ELR (cell line): ENCODE measurements at places on chromosomes 5 and 9.

DNA sequence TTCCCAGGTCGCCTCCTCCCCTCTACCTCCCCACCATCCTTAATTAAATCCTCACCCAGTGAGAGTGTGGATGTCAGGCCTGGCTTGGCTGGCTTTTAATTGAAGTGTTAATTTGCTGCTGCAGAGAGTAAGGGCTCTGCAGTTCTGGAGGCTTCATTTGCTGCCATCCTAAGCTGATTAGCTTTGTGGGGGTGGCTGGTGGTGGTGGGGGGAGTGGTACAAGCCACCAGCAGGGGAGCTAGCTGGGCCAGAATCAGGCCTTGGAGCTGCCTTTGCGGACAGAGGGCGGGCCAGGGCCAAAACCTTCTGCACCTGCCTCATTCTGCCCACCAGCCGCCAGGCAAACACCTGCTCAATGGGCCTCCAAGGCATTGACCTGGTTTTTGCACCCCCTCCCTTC lies 26.8 kb upstream of the TIFAB start:
- DNase-seq, result no peak

- peak; percentile 54 for DNase-seq
Measured at GRCh38 chr9:127634698-127635097, 22.6 kb downstream of the STXBP1 start.

- DNase-seq, result no peak
Measured at GRCh38 chr5:88304356-88304755, 35.7 kb upstream of the TMEM161B start.

GRCh38 chr9:35771534-35771933 lies 17.5 kb upstream of the MSMP start:
- DNase-seq, result peak; percentile 30

DNA sequence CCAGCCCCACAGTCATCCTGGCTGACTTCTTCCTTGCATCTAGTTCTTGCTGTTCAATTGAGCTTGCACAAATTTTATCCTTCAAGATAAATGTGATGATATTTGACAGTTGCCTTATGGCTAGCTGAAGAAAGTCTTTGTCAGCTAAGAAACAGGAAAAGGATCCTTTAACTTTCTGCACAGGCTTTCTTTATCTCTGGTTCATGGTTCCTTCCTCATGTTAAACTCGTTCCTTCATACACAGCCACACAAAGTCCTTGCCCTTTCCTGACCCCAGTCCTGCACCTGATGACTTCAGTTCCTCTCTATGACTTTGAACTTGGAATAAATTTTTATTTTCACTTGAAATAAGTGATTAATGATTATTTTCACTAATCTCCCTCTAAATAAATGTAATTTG lies 132.5 kb upstream of the PRSS3 start:
- DNase-seq, result no peak

DNA sequence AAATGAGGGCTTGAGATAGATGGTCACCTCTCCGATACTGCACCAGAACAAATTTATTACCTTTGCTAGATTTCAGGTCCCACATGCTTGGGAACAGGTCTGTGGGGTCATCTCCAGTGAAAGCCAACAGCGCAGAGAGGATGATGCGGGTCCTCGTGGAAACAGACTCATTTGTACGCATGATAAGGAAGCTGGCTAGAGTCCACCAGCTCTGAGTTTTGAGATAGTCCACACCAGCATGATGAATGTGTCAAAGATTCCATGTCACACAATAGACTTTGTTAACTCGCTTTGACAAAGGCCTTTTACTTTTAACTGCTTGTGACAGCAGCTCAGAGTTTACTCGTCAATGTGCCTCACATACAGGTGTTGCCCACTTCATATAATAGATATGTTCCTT lies 105.4 kb upstream of the TBCA start:
- DNase-seq, result no peak

DNA sequence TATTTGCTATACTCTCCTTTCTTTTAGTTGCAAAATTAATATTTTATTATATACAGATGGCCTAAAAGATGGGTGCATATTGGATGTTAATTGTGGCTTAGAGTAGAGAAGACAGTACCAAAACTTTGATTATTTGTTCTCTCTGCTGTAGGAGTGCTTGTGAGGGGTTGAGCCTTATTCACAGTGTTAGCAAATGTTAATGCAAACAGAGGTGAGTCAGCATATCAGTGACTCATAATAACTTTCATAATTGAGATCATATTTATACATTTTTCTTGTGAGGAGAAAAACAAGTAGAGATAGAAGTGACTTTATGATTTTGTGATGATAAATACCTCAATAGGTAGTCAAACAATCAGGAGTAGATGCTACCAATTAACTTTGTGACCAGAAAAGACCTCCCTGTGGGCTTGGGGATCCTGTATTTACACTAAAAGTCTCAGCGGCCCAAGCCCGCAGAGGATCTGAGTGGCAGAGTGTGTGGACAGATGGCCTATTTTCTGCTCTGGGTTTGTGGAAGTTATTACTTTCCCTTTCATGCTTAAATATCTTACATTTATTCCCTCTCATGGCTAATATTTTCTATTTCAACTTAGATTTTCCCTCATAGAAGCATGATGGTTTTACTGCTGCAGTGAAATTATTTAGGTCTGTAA lies 226.5 kb downstream of the TAF11L14 start:
- DNase-seq, result no peak

DNA sequence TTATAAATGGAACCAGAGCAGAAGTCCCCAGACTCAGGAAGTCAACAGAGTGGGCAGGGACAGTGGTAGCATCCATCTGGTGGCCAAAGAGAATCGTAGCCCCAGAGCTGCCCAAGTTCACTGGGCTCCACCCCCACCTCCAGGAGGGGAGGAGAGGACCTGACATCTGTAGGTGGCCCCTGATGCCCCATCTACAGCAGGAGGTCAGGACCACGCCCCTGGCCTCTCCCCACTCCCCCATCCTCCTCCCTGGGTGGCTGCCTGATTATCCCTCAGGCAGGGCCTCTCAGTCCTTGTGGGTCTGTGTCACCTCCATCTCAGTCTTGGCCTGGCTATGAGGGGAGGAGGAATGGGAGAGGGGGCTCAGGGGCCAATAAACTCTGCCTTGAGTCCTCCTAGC lies 10.3 kb upstream of the URM1 start:
- no peak for DNase-seq

- no peak for DNase-seq
Measured at GRCh38 chr9:8778356-8778755, 978.8 kb upstream of the DMAC1 start.

DNA sequence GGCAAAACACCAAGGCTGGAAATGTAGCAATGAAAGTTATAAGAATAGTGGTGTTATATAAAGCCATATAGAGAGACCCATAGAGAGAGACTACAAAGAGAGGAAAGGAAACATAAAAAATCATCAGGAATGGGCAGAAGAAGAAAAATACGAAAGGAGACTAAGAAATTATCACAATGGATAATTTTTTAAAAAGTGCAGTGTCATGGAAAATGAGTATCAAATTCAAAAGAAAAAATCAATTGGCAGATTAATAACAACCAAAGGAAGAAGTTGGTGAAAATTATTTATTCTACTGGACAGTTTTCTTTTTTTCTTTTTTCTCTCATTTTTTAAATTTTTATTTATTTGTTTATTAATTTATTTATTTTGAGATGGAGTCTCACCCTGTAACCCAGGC lies 1488.4 kb upstream of the WWC1 start:
- no peak for DNase-seq

DNA sequence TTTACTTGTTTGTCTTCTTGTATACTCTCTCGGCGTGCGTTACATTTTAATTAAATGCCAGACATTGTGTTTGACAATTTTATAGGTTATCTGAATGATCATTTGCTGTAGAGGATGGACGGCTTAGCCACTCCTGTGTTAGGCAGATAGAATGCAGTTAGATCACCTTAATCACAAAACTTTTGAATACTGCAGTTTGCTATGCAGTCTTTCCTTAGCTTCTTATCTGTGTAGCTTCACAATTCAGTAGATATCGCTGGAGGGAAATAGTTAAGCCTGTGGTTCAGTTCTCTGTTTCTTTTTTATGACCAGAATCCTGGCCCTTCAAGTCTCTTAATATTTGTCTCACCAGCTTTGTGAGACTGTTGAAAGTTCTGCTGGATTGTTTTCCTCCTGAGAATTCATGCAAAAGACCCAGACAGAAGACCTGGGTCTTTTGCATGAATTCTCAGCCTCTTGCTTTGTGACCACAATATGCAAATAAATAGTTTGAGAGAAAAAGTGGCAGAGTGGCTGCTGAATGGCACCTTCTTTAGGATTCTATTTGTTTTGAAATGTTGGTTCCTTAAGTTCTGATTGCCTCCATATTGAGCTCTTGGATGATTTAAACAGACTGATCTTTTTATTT lies 40.2 kb downstream of the RASA1 start:
- no peak for DNase-seq

GRCh38 chr9:86945728-86946200 lies 1.5 kb downstream of the GAS1 start:
- no peak for DNase-seq

- DNase-seq, result no peak
Measured at GRCh38 chr5:150787656-150788055, 9.1 kb downstream of the SMIM3 start.

DNA sequence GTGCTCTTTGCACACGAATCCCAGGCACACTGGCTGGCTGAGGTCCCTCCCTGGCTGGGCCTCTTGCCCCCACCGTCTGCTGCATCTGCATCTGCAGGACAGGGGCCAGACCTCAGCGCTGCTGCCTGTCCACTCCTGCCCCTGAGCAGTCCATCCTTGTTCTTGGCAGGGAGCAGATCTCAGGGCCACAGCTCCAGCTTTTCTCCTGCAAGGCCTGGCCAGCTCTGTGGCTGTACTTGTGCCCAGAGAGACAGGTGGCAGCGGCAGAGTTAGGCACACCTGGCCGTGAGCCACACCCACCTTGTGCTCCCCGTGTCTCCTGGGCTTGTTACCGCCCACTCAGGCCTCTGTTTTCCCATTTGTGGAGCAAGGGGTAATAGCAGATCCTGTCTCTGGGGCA lies 13.9 kb downstream of the NEK6 start:
- DNase-seq, result no peak

GRCh38 chr9:75200892-75201470 lies 112.7 kb downstream of the OSTF1 start:
- peak; percentile 67 for DNase-seq

GRCh38 chr5:77641397-77641943 lies 3.0 kb upstream of the OTP start:
- no peak for DNase-seq

GRCh38 chr5:151083081-151083676 lies 2.3 kb upstream of the TNIP1 start:
- DNase-seq, result peak; percentile 89

- peak; percentile 23 for DNase-seq
Measured at GRCh38 chr5:40486437-40487275, 193.1 kb upstream of the PTGER4 start.

GRCh38 chr5:108339220-108339619 lies 42.7 kb downstream of the FBXL17 start:
- DNase-seq, result no peak

DNA sequence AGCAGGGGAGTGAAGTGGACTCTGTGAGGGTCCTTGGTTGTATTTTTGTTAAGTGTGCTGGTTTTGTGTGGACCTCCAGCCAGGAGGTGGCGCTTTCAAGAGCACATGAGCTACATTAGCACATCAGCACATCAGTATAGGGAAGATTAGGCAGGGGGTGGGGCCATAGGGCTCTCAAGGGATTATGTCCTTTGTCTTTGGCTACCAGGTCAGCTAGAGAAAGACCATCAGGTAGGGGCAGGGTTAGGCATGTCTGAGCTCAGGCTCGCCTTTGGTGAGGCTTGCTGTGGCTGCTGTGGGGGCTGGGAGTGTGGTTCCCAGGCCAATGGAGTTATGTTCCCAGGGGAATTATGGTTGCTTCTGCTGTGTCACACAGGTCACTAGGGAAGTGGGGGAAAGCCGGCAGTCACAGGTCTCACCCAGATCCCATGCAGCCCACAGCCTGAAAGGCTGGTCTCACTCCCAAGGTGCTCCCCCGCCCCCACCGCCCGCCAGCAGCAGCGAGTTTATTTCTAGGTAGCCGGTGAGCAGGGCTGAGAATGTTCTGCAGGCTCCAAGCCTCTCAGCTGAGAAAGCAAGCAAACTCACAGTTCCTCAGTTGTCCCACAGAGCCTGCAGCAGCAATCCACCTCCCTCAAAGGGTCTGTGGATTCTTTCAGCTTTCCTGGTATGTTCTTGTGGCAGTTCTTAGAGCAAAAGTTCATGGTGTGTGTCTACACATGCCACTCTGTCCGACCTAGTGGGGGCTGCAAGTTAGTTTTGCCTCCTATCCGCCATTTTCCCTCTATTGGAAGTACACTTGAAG lies 13.7 kb downstream of the OR1J1 start:
- peak; percentile 28 for DNase-seq

- no peak for DNase-seq
Measured at GRCh38 chr9:101336091-101336490, 48.7 kb downstream of the BAAT start.

- no peak for DNase-seq
Measured at GRCh38 chr5:139076111-139076510, 122.1 kb downstream of the SIL1 start.

DNA sequence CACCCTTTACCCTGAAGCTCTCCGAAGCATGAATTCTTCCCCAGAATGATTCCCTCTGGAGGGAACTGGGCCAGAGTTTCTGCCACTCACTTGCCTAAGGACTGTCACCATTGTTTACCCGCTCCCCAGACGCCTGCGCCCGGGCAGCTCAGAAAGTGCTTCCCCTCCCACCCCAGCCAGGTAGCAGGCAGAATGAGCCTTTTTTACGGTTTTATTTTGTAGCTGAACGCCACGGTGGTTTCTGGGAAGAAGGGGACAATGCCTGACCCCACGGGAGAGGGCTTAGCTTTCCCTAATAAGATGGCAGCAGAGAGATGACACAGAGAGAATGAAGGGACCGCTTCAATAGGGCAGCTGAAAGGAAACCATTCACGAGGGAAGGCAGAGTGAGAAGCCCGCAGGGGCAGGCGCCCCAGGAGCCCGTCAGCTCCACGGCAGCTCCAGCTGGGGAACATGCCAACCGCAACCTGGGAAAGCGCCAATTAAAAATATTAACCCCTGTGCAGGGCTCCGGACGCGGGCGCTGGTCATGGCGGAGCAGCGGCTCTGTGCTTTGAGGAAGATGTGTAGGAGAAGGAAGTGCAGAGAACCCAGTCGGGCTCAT lies 20.4 kb upstream of the NTNG2 start:
- DNase-seq, result peak; percentile 37

- peak; percentile 86 for DNase-seq
Measured at GRCh38 chr9:88388886-88389605, 802 bp downstream of the SPIN1 start.

DNA sequence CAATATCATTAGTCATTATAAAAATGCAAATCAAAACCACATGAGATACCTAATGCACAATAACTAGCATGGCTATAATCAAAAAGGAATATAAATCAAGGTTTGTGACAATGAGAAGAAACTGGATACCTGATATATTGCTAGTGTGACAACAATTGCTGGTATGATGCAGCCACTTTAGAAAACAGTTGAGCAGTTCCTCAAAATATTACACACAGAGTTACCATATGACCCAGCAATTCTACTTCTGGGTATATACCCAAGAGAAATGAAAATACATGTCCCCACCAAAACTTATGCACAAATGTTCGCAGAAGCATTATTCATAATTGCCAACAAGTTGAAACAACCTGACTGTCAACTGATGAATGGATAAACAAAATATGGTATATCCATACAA lies 339.7 kb upstream of the POU5F2 start:
- no peak for DNase-seq

GRCh38 chr5:32329395-32329834 lies 16.7 kb upstream of the MTMR12 start:
- DNase-seq, result peak; percentile 76
